ENCODE measurements at places on chromosomes 12 and 14. TPM values are rescaled to one million over a fixed set of nuclear protein-coding genes. Genes with fewer than 3 reads are reported as not detected.

GALNT9 gene
- total RNA-seq = not detected

TMTC3 gene
- total RNA-seq = 6.0 TPM

ZDHHC22 gene
- not detected for total RNA-seq

NANOG gene
- total RNA-seq = not detected

KLRC1 gene
- total RNA-seq = not detected

PRDM4 gene
- 39.7 TPM for total RNA-seq

RD3L gene
- not detected for total RNA-seq

AHNAK2 gene
- total RNA-seq = not detected

NEDD8 gene
- 90.0 TPM for total RNA-seq

RNU6-7 gene
- not detected for total RNA-seq

PPM1H gene
- 0.31 TPM for total RNA-seq

TSHR gene
- total RNA-seq = 0.50 TPM

Data from T-helper 17 cell (primary cell).